Sciatic nerve (tissue), 2 donors: ENCODE measurements at places on chromosomes 12 and 14. TPM values are rescaled to one million over a fixed set of nuclear protein-coding genes. Genes with fewer than 3 reads are reported as not detected.

Gene KRT4
- total RNA-seq: not detected

Gene ASCL1
- not detected for total RNA-seq

Gene ZFYVE26
- total RNA-seq: 31.9 TPM

Gene TMEM63C
- total RNA-seq: not detected

Gene IQSEC3
- total RNA-seq: 6.8 TPM

Gene RFX4
- total RNA-seq: not detected

Gene CLEC4C
- total RNA-seq: not detected

Gene GDF3
- 1.3 TPM for total RNA-seq

Gene ADSS1
- 11.5 TPM for total RNA-seq

Gene CABP1
- 2.3 TPM for total RNA-seq

Gene ARHGDIB
- 73.5 TPM for total RNA-seq

Gene TEAD4
- 30.1 TPM for total RNA-seq

Gene MYL2
- total RNA-seq: not detected

Gene BCL2L14
- total RNA-seq: not detected

Gene DNAJC22
- not detected for total RNA-seq

Gene RPS6KL1
- total RNA-seq: 4.7 TPM

Gene KRT83
- not detected for total RNA-seq

Gene KRT80
- total RNA-seq: 0.13 TPM

Gene SOAT2
- 1.2 TPM for total RNA-seq

Gene SLC2A13
- total RNA-seq: 12.7 TPM
